ENCODE measurements at places on chromosomes 4 and X. TPM values are rescaled to one million over a fixed set of nuclear protein-coding genes. Genes with fewer than 3 reads are reported as not detected.

The ZMAT1 gene
- 0.95 TPM for total RNA-seq

The CAPN6 gene
- not detected for total RNA-seq

The ASB5 gene
- not detected for total RNA-seq

The CT45A10 gene
- not detected for total RNA-seq

The TLR8 gene
- total RNA-seq = not detected

The FAM149A gene
- total RNA-seq = 1.2 TPM

The OPN1LW gene
- not detected for total RNA-seq

The USP17L26 gene
- total RNA-seq = not detected

The C4orf51 gene
- not detected for total RNA-seq

The ACE2 gene
- total RNA-seq = 0.14 TPM

The CXCL10 gene
- total RNA-seq = 13.0 TPM

The SSX4 gene
- total RNA-seq = not detected

The COX18 gene
- 22.1 TPM for total RNA-seq

The WAS gene
- 86.5 TPM for total RNA-seq

The IL1RAPL2 gene
- total RNA-seq = not detected

The MORF4L2 gene
- total RNA-seq = 207 TPM

The TCEAL6 gene
- total RNA-seq = not detected

The PGAM4 gene
- not detected for total RNA-seq

The INTU gene
- 0.24 TPM for total RNA-seq

The TENM3 gene
- total RNA-seq = 0.03 TPM

The HOPX gene
- total RNA-seq = 121 TPM

The GRPR gene
- total RNA-seq = not detected

The SHROOM4 gene
- not detected for total RNA-seq

All from activated T-cell treated with anti-CD3 and anti-CD28 coated beads, Interleukin-2, amount 50 U/mL, for 4 hours (primary cell).